GM12865 (cell line): ENCODE measurements at places on chromosomes 11 and 22.

DNA sequence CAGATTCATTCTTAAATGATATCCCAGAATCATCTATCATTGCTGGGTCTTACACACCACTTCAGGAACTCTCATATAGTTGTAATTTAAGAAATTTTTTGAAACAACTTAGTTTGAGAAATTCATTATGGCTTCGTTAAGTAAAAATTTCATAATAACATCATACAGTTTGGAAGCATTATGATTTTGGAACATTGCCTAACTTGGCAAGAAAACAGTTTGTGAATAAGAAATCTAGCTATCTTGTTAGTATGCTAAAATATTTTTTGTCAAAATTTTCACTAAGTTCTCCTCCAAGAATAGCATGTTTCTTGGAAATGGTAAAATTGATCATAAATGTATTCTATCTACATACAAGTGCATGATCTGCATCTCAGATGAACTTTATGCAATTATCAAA, 217.7 kb downstream of the CNTN5 start:
- DNase-seq: no peak

DNA sequence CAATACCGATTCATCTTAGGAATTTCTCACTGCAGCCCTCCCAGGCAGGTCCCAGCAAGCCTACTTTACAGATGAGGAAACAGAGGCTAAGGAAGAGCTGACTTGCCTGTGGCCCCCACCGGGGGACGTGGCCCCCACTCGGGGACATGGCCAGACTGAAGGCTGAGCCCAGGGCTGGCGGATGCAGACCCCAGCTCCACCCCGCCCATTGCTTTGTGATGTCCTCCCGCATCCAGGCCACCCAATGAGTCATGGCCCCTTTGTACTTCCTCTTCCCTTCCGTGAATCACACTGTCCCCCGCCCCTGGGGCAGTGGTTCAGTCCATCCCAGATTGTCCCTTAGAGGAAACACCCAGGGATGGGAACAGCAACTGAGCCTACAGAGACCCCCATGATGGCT, 116.0 kb upstream of the ANO1 start:
- DNase-seq: no peak

DNA sequence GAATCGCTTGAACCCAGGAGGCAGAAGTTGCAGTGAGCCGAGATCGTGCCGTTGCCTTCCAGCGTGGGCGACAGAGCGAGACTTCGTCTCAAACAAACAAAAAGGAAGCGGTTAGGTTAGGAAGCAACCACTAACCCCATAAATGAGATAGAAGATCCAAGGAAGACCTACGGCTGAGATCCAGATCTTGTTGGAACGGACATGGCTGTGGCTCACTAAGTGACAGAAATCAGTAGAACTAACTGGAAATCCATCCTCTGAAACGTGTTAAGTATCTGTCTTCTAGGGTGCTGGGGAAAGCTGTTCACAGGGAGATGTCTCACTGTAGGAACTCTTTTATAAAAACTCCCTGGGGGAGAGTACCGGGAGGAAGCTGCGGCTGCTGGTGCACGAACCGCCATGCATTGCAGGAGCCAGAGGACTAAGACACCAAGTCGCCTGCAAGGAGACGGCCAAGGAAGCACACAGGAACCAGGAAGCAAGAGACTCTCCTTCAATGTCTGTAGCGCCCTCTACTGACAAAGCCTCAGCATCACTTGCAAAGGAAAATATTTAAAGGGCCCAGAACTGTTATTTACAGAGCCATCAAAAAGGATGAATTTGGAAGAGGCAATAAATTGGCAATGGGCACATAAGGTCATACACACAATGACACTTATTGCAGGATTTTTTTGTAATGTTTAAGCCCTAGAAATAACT, 16.9 kb upstream of the SPTY2D1 start:
- DNase-seq: peak; percentile 88

GRCh38 chr22:20002128-20002527, 14.5 kb downstream of the ARVCF start:
- DNase-seq: no peak

GRCh38 chr11:109035284-109035683, 370.4 kb downstream of the DDX10 start:
- no peak for DNase-seq

DNA sequence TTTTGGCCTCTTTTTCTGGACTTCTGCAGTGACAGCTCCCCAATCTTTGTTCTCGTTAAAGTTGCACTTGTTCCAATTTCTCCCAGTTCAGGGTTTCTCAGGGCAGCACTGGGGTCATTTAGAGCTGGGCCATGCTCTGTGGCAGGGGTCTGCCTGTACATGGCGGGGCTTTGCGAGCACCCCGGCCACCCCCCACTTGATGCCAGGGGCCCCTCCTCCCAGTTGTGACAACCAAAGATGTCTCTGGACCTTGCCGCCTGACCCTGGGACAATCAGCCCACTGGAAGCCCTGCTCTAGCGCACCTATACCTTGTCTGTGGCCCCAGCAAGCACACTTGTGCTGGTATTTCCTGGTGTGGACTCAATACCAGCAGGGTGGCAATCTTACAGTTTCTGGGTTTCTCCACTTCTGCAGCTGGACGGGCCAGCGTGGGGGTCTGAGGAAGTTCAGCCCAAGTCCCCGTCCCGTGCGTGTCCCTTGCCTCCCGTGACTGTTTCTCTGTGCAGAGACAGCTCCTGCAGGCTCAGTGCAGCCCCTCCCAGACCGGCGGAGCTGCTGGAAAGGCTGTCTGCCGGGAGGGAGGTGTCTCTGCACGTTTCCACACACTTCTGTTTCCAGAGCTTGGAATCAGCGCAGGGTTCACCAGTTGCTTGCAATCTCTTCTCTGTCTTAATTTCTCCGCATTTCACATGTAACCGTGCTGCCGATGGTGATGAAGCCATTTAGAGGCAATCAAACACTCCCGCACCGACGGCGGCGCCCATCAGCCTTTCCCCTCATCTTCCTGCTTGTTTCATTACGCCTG, 1328.9 kb downstream of the BRD1 start:
- no peak for DNase-seq

DNA sequence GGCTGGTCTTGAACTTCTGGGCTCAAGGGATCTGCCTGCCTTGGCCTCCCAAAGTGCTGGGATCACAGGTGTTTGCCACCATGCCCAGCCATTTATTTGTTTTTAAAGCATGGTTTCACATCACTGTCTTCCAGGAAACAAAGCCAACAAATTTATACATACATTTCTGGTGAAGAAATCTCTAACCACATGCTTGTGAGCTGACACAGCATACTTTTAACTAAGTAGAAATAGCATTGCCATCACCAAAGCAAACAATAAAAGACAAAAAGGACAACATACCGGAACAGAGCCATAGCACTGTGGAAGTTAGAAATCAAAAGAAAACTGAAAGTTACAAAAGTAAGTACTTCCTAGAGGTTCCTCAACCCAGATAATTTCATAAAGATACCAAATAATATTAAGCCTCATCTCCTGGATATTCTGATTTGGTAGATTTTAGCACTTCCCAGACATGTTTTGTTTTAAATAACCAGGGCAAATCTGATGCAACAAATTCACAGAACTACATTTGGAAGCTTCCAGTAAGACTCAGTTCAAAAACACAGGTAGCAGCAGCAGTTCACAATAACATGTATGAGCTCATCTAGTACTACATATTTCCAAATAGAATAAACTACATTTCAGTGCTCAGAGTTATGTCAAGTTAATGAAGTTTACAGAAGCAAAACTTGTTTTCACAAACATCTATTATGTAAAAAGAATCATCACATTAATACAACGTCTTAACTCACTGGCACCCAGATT, 70.6 kb downstream of the RRAS2 start:
- no peak for DNase-seq

DNA sequence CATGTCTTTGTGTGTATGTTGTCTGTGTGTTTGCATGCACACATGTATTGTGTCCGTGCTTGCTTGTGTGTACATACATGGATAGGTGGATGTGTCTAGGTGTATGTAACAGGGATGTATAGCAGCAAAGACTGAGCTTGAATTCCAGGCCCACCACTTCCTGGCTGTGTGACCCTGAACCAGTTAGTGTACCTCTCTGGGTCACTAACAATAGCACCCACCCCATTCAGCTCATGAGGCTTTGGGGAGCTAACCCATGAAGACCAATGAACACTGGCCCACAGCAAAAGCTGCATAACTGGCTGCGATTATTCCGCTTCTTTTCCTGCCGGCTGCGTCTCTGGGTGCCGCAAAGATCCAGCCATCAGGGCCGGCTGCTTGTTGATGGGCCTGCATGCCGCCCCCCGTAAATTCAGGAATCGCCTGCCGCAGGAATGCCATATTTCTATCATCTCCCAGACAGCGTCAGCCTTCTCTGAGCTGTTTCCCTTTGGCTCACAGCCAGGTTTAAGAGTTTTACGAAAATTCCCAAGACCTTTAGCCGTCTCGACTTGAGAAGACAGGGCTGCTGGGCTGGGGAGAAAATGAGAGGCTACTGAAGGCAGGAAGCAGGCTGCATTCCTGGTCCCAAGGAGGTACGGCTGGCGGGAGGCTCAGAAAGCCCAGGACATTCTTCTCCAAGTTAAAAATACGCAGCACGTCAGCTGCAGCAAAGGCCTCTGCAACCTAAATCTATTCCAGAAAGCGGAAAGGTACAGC, 224.6 kb downstream of the MN1 start:
- DNase-seq: no peak

DNA sequence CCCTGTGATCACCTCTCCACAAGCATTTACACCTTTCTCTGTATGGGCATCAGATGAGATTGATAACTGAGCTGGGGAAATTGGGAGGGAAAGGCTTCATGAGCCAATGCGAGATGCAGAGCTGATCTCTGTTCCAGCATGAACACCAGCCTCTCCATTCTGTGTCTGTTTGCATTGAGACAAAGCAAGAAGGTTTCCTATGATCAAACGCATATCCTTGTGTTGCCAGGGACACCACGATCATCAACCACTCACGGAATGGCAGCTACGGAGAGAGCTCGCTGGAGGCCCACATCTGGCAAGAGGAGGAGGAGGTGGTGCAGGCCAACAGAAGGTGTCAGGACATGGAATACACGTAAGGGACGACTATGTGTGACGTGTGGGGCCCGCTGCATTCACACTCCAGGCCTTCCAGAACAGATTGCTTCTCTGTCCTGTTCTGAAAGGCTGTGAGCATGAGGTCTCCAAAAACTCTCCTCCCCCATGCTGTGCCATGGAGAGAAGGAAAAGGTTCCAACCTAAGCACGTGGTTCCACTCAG, 96.4 kb downstream of the AMOTL1 start:
- no peak for DNase-seq

GRCh38 chr11:74566146-74566960, 26.0 kb upstream of the POLD3 start:
- DNase-seq: no peak

DNA sequence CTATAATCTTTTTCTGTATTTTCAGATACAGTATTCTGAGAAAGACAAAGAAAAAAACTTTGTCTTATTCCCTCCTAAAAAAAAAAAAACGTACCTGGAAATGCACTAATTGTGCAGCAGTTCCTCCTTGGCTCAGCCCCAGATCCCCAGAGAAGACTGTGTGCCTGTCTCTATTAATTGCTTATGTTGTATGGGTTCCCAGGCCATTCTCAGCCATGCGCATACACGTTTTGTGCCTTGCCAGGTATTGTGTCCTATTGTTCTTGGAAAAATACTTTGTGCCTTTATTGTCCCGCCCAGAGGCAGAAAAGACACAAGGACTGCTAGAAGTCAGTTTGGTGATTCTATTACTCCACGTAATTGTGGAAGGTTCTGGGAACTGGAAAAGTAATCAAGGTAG, 91.2 kb downstream of the PIWIL4 start:
- DNase-seq: no peak

DNA sequence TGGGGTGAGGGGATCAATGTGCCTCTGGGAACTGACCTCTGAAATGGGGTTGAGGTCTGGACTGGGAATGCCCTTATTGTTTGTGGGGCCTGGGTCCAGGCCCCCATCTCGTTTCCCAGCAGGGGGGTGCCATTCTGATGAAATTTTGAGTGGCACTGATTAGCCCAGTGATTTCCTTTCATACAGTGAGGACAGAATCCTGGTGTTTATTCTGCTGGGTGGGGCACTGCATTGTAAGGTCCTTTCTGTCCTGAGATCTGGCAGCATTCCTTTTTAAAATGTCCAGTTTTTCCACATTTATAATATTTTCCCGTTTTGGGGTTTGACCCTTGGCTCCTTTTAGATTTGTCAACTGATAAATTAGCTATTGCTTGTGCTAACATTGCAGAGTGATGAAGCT, 27.1 kb downstream of the OR10A6 start:
- DNase-seq: no peak

DNA sequence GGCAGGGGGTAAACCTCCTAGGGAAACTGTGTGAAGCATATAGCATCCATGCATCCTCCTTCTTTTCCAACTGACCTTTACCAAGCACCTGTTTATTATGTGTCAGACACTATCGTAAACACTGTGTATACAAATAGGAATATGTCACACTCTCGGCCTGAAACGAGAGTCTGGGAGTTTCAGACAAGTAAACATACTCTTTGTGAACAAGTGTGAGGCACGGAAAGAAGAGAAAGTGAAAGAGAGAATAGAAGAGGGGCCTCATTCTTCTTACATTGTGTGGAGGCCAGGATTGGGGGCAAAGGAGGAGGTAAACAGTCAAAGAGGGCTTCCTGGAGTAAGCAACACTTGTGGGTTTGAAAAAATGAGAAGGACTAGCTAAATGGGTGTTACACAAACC, 16.4 kb downstream of the CSNK2A3 start:
- peak; percentile 34 for DNase-seq

DNA sequence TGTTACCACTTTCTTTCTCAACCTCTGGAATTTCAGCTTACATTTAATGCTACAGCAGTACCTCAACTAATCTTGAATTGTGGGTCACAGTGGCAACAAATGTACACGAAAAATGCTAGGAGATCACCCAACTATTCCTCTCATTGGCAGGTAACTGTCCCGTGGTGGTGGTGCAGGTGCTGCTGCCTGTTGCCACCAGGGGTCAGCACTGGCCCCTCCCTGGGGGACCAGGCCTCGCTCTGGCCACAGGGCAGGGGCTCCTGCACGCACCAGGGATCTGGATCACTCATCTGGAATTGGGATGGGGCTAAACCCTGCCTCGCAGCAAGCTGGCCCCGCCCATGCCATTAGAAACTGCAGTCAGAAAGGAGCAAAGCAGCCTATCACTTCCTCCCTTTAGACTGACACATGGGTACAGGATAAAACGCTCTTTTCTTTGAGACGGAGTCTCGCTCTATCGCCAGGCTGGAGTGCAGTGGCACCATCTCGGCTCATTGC, 6.9 kb upstream of the POLDIP3 start:
- peak; percentile 68 for DNase-seq
